Astrocyte (in vitro differentiated cells and primary cell): ENCODE measurements at places on chromosomes 3 and 15. TPM values are rescaled to one million over a fixed set of nuclear protein-coding genes. Genes with fewer than 3 reads are reported as not detected.

DNA sequence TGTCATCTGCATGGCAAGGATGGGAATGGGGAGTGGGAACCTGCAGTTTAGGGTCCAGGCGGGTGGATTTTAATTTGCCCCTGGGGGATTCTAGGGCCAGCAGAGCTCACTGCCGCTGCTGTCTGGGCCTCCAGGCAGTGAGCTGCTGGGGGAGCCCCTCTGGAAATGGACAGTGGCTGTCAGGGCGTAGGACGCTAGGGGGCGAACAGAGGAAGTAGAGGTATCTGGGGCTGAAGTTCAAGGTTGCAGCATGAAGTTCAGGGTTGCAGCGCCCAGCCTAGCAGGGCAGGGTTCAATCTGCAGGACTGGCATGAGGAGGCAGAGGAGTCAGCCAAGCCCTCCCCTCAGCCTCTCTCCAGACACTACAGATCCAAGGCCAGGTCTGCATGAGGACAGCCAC lies 49.5 kb downstream of the APBA2 start:
- DNase-seq = no peak

DNA sequence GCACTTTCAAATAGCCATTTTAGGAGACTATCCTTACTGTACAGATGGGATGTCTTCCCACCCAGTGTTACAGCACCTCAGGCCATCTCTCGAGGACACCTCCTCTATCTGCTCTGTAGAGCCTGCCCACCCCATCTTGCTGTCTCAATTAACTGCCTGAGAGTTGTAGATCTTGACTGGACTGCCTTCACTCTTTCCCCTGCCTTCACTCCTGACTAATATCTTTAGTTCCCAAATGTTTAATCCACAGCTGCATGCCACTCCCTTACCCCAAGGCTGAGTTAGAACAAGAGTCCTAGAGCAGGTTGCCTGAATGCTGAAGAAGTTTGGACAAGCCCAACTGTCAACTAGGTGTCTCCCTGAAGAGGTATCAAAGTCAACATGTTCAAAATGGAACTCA lies 1.3 kb upstream of the PP2D1 start:
- DNase-seq = no peak

GRCh38 chr3:187207624-187208023 lies 10.3 kb downstream of the RTP1 start:
- DNase-seq = peak; percentile 29

Gene PRR23B
- total RNA-seq = not detected in 2 replicates

- DNase-seq = no peak
Measured at GRCh38 chr15:84828086-84828908, 11.1 kb downstream of the ALPK3 start.

Gene COL6A6
- 0.09 and 0.12 TPM in 2 replicates for total RNA-seq

DNA sequence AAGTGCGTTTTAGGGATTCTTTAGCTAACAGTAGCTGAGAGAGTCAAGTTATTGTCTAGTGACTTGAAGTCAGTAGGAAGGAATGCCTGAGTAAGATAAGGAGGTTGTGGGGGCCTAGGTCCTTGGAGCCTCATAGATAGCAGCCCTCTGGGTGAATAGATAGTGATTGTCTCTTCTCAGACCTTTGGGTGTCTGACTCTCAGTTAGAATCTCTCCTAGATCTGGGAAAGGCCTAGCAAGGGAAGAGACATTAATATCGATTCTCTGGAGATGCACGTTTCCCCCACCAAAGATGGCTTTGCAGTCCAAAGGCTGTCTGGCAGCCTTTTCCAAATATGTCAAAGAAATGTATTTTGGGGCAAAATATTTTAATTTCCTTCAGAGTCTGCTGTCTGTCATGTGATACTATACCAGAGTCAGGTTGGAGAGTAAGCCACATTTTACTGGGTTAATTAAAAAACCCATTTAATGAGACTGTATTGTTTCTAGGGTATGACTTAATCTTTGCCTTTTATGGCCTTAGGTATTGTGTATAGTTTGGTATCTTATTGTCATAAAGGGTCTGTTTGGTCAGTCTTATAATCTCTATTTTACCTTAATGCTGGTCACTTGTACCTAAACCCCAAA lies 92.2 kb downstream of the ST6GAL1 start:
- no peak for DNase-seq

DNA sequence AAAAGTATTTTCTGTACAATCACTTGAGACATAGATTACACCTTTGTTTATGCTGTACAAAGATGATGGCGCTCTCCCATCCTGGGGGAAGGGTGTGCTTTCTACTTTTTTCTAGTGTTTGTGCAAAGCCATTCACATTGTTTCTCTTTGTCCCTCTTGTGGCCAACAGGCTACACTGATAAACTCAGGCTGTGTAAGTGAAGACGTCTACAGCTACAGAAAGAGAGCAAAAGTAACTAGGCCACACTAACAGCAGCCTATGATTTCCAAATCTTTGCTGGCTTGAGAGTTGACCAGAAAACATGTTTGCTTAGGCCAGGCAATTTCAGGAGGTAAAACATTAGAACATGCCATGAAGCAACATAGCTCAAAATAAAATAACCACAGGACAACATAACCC lies 75.1 kb downstream of the FOXB1 start:
- no peak for DNase-seq

GRCh38 chr3:49132437-49133225 lies at the start of gene LAMB2:
Gene LAMB2, minus strand, starts transcription at chr3:49133050. Its CDS starts 183 bp downstream, at chr3:49132867.
- DNase-seq = peak; percentile 82

- DNase-seq = no peak
Measured at GRCh38 chr3:52433328-52433995, 11.4 kb downstream of the SEMA3G start.

- DNase-seq = no peak
Measured at GRCh38 chr15:64925335-64926330, 13.9 kb downstream of the ANKDD1A start.

DNA sequence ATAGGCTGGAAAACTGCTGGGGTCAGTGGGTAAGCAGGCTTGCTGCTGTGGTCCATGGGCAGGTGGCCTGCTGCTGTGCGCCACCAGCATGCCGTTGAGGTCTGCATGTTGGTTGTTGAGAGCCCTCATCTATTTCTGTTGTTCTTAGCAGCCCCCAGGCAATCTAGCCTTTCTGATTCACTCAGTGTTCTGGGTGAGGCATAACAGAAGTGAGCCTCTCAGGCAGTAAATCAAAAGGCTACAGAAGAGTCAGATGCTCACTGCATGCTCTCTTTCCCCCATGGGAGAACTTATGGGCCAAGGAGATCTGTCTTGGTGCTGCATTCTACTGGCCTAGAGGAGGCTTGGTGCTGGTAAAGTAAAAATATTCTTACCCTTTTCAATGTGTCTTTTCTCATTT lies 67.8 kb upstream of the ATP10A start:
- no peak for DNase-seq

DNA sequence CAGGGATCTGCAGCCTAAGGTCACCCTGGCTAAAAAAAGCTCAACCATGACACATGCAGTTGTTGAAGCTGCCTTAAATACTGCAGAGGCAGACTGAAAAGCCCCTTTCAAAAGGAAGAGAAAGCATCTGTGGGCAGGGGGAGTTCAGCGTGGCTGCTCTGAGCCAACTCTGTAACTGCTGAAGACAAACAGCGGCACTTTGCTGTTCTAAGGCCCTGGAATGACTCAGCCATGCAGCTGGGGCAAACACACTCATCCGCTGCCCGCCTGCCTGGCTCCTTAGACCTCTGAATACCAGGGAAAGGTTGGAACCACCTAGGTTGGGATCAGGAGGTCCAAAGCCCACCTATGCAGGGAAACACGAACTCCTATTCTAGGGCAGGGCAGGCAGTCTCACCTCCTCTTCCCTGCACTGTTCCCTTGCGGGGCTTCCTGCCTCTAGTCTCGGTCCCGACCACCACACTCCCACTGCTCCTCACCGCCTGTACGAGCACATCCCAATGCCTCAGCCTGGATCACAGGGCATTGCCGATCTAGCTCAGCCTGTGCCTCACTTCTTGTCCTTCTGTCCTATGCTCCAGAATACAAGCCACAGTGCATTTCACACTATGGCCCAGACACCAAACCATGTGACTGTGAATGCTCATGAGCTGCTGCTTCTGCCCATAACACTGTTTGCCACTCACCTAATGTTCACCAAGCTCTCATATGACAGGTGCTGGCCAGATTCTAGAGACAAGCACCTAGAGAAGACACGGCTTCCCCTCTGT lies 6.6 kb upstream of the MUSTN1 start:
- DNase-seq = peak; percentile 10
